ENCODE measurements at places on chromosomes 2 and 18.

- no peak for DNase-seq
These were observed 205.4 kb downstream of the RAB3GAP1 start for GRCh38 chr2:135257383-135258090.

DNA sequence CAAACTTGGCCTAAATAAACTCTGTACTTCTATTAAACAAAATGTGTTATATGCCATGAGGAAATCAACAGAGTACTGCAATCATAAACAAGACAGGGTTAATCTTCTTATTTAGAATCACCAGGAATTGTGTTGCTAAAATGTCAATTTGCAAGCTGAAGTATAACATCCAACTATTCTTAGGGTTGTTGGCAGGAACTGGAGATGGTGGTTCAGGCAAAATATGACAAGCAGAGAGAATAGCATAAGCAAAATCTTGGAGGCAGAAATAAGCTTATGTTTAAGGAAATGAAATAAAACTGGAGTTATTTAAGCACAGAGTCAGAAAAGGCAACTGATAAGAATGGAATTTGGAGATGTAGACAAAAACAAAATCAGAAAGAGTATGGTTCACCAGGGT, 463.8 kb upstream of the SLC8A1 start:
- no peak for DNase-seq

- no peak for DNase-seq
These were observed 361.5 kb downstream of the GALNT13 start for GRCh38 chr2:154233231-154233630.

DNA sequence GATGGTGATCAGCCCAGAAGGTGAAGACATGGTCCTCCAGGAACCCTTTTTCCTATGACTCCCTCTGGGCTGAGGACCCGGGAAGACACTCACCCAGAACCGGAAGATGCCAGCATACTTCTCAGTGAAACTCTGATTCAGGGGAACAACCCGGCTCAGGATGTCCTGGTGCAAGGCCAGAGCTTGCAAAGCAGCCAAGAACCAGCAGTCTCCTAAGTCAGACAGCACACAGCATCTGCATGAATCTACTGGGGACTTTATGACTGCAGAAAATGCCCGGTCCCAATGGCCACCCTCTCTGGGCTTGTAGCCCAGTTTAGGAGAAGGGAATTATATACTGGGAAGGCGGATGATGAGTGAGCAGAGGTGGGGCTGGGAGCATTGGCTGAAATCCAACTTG, 15.3 kb downstream of the CAPN14 start:
- peak; percentile 40 for DNase-seq

GRCh38 chr18:7946734-7947377, 379.7 kb downstream of the PTPRM start:
- DNase-seq, result no peak

DNA sequence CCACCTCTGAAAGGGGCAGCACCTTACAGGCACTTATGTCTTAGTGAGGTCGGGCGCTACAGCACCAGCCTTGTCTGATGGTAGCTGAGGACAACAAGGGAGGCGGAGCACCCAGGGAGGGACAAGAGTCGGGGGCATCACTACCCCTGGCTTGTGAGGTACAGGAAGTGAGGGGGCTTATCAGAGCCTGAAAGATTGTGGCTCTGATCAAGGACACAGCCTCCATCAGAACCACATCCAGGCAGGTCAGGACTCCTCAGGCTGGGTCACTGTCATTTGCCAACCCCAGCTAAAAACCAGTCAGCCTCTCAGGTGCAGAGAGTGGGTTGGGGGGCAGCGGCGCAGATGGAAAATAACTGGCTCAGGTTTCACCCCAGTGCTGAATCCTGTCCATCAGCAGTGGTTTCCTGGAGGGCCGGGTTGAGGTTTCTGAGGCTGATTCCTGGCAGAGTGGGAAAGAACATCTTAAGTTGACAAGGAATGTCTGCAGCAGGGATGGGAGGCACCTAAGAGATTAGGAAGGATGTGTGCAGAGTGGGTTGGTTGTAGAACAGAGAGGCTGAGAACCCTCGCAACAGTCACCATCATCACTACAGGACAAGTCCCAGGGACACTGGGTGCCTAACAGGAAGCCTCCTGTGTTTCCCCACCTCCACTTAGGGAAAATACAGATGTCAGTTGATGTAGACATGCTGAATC, 45.3 kb downstream of the FBLN7 start:
- DNase-seq, result no peak

GRCh38 chr18:70028734-70029133, 81.1 kb upstream of the CD226 start:
- DNase-seq, result no peak

DNA sequence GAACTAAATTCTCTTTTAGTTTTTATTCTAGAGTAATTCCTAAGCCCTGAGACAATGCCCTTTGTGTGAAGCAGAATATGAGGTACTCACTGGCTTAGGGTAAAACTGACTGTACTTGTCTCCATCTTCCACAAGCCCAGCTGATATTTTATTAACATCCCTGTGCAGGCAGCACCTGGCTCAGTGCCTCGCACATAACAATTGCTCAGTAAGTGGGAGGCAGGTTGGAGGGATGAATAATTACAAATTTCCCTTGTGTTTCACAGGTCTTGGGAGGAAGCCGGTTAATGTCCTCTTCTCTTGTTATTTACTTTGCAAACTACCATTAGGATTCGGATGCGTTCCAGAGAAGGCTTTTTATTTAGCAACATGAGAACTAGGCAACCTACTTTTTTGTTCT, 249.8 kb upstream of the FSHR start:
- DNase-seq, result peak; percentile 39

DNA sequence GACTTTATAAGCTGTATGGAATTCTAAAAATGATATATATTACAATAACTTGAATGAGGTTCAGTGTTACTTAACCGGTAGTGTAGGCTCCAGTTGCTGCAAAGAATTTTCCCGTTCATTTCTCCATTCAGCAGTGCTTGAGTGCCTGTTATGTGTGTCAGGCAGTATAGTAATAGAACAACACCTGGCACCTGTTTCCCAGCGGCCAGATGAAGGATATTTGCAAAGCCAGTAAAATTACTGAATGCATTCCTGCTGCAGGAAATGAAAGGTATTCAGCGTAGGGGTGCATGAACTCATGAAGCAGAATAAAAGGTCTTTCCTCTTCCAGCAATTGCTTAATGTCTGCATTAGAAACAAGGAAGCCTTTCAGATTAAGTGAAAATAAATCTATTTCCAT, 18.8 kb downstream of the YPEL5 start:
- no peak for DNase-seq

GRCh38 chr2:3604207-3604877, 9.4 kb downstream of the COLEC11 start:
- no peak for DNase-seq

- DNase-seq, result no peak
These were observed 44.9 kb downstream of the MYO3B start for GRCh38 chr2:170222842-170223241.

GRCh38 chr2:202378001-202378400, 1.9 kb downstream of the BMPR2 start:
- no peak for DNase-seq

DNA sequence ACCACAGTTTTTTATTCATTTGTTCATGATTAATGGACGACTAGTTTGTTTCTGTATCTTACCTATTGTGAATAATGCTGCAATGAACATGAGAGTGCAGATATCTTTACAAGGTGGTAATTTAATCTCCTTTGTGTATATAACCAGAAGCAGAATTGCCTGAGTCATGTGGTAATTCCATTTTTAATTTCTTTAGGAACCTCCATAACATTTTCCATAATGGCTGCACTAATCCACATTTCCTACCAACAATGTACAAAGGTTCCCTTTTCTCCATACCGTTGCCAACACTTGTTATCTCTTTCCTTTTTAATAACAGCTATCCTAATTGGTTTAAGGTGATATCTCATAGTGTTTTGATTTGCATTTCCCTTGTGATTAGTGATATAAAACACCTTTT, 36.5 kb downstream of the NCOA1 start:
- DNase-seq, result no peak

DNA sequence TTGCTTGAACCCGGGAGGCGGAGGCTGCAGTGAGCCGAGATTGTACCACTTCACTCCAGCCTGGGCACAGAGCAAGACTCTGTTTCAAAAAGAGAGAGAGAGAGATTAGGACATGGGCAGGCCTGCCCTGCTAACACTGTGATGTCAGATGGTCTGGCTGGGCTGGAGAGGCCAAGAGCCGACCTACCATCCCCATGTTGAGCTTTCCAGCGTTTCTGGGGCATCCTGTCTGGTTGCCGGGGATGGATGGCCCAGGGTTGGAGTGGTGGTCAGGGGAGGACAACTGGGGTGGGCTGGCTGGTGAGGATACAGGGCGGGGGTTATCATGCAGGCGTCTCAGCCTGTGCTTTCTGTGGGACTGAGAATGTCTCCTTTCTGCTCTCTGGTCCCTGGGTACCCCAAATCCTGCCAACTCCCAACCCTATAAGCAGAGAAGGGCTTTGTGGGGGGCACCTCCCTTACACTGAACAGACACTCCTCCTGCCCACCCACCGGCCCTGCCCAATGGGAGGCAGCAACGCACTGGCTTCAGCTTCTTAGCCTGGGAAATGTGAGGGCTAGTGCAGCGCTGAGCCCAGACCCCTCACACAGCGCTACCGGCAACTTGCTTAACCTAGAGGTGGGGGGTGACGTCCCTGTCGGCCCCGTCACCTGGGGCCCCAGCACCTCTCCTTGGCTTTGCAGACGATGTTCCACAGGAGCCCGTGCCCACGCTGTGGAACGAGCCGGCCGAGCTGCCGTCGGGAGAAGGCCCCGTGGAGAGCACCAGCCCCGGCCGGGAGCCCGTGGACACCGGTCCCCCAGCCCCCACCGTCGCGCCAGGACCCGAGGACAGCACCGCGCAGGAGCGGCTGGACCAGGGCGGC, 5.4 kb downstream of the SNORC start:
- peak; percentile 95 for DNase-seq

DNA sequence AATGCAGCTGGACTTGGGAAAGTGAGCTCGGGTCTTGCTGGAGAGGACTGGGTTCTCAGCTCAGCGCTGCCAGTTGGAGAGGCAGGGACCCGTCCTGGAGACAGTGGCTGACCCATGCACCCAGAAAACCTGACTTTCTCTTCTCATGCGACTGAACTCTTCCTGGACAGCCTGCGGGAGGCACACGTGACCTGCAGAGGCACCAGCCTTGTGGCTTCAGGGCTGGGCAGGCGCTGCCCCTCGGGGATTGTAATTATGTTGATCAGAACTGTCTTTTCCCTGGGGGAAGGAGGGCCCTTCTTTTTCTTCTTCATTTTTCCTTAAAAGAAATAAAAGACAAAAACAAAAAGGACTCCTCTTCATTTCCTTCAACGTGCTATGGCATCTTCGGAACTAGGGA, 198.1 kb downstream of the VAPA start:
- no peak for DNase-seq

DNA sequence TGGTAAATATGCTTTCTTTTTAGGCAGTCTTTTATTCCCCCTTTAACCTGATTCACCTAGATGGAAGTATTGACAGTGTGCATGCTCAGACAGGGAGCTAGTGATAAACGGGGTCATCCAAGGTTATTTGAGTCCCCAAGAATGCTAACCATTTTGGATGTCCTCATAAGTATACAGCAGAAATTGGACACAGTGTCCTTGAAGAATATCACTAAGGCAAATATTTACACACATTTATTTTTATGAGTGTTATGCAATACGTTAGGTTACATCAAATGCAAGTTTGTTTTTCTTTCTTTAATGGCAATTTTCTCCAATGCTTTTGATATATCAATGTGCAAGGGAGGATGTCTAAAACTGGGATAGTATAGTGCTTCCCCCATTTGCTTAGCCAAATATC, 23.6 kb downstream of the CNTNAP5 start:
- DNase-seq, result no peak

GRCh38 chr2:204365811-204366210, 179.5 kb upstream of the PARD3B start:
- no peak for DNase-seq

DNA sequence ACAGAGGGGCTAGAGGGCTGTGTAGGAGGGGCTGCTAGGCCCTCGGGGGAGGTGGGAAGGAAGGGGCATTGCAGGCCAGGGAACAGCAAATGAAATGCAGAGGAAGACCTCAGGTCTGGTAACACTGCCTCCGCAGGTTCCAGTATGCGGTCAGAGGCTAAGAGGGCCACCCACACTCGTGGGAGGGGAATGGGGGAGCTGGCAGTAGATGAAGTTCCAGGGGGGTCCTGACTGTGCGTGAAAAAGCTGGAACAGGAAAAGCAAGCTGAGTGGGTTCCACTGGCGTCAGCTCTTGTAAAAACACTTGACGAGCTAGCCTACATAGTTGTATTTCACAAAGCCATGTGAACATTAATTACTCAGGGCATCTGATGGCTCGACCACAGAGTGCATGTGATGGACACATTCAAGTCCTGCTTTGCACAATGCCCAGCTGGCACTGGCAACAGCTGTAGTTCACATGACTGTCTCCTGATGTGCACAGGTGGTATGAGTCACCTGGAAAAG, 29.0 kb upstream of the PTPN4 start:
- DNase-seq, result no peak

GRCh38 chr2:99865818-99866676, 276.3 kb downstream of the AFF3 start:
- no peak for DNase-seq

DNA sequence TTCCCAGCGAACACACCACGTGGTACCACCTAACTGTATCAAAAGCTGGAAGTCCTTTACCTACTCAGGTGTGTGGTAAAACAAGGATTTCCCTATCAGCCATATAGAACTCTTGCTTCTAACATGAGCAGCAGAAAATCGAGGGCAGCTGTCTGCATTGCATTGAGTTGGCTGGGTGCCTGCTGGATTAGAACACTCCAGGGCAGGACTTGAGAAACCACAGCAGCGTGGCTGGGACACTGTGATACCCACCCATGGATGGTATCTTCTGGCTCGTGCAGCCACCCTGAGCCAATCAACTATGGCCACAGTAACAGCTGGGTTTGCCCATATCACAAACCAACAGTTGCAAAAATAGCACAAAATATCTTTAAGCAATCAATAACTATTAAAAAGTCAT, 188.3 kb downstream of the FBXO15 start:
- no peak for DNase-seq

GRCh38 chr2:237154082-237154638, 68.5 kb downstream of the COPS8 start:
- DNase-seq, result no peak

GRCh38 chr18:5420906-5421305, 122.9 kb downstream of the EPB41L3 start:
- no peak for DNase-seq

DNA sequence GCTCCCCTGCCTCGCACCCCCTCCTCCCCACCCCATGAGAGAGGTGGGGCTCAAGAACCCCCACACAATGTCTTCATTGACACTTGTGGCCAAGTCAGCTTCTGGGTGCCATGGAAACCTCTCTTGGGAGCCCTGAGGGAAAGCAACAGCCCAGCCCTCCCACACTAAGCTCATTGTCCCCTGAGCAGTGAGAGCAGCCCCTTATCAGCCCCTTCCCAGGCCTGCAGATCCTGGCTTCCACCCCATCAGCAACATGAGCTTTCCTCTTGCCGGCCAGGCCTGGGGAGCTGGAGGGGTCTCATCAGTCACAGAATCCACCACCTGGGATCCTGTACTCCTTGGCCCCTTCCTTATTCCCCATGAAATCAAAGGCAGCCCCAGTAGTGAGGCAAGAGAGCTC, 107.8 kb upstream of the ST3GAL5 start:
- no peak for DNase-seq

GRCh38 chr2:72325592-72326422, 178.1 kb upstream of the CYP26B1 start:
- no peak for DNase-seq

GRCh38 chr18:10291568-10291981, 162.9 kb upstream of the APCDD1 start:
- no peak for DNase-seq

GRCh38 chr2:95707837-95708236, 116.0 kb downstream of the TRIM43 start:
- DNase-seq, result no peak

Measured in posterior cingulate gyrus (tissue), 11 donors.